ENCODE measurements at places on chromosomes 5 and 9.

GRCh38 chr5:32390819-32391591 lies 53.5 kb downstream of the ZFR start:
- DNase-seq = no peak

- no peak for DNase-seq
Measured at GRCh38 chr5:32794086-32794485, 83.0 kb downstream of the NPR3 start.

DNA sequence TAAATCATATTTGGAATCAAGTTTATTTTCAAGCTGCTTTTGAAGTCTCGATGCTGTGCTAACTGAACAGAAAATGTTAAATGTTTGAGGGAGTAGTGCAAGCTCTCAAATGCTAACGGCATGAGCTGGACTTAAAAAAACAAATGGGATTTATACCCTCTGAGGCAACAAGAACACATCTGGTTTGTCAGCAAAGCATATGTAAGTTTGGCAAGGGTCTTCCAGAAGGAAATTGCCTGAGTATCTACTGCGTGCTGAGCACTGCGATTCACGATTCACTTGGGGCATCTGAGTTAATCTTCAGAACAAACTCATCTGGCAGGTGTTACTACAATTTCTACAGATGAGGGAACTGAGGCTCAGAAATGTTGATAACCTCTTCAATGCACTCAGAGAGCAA lies 98.4 kb upstream of the C9orf72 start:
- DNase-seq = no peak

GRCh38 chr9:131049829-131050715 lies 41.1 kb downstream of the LAMC3 start:
- DNase-seq = no peak

- no peak for DNase-seq
Measured at GRCh38 chr5:74918232-74918669, 52.1 kb upstream of the FAM169A start.

- no peak for DNase-seq
Measured at GRCh38 chr9:112332674-112332976, 794 bp downstream of the PTBP3 start.

DNA sequence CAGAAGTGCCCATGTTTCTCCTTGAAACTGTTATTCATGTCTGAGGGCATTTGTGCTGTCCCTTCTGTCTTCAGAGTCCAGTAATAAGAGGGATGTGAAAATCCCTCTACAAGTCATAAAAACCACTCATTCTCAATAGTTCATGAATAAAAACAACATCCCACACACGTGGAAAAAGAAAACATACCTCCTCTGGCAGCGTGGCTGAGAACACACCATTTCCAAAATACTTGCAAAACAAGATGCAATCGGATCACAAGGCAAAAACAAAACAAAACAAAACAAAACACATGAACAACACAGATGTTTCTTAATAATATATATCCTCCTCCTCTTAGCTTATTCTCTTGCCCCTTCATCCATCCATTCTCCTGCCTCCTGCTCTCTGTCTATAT lies 71.0 kb upstream of the EQTN start:
- no peak for DNase-seq

DNA sequence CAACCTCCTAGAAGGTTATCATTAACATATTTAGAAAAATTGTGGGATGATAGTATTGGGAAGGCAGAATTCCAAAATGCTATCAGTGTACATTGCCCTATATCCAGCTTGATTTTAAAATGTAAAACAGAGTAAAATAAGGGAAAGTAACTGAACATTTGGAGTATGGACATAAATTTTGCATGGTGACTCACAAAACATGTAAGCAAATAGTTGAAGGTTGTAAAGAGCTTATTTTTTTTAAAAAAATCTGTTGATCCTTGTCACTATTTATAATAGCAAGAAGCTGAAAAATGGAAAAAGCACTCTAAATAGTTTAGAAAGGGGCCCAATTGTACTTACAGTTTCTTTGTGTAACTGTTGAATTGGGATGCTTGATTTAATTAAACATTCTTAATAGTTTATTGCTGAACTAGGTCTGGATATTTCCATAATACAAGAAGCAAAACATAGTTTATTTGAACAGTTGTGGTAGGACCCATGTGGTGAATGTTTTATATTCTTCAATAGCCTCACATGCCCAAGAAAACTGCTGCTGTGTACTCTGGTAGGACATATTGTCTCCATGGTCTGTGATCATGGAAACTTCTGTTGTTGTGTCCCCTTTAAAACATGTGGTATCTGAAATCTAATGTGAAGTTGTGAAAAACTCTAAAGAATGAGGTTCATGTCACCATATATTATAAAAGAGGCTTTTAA lies 82.4 kb downstream of the NNT start:
- DNase-seq = no peak

DNA sequence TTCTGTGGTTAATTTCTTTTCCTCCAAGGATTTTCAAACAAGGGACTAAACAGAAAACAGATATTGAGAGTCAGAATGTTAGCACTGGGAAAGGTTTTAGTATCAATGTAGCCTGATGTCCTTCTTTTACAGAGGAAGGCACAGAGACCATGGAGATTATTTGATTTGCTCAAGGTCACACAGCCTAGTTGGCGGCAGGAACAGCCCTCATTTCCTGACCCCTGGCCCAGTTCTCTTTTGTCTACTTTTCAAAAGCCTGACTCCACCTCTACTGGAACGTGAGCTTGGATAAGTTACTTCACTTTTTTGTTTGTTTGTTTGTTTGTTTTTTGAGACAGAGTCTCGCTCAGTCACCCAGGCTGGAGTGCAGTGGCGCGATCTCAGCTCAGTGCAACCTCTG lies 6.6 kb upstream of the NRG2 start:
- DNase-seq = no peak

DNA sequence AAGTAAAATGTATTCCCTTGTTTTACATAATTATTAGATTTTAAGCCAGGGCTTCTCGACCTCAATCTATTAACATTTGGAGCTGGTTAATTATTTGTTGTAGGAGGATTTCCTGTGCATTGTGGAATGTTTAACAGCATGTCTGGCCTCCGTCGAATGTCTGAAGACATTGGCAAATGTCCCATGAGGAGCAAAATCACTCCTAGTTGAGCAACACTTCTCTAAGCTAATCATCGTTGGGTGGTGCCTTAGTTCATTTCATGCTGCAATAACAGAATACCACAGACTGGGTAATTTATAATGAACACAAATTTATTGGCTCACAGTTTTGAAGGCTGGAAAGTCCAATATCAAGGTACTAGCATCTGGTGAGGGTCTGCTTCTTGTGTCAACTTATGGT lies 13.4 kb upstream of the VPS13A start:
- DNase-seq = no peak

DNA sequence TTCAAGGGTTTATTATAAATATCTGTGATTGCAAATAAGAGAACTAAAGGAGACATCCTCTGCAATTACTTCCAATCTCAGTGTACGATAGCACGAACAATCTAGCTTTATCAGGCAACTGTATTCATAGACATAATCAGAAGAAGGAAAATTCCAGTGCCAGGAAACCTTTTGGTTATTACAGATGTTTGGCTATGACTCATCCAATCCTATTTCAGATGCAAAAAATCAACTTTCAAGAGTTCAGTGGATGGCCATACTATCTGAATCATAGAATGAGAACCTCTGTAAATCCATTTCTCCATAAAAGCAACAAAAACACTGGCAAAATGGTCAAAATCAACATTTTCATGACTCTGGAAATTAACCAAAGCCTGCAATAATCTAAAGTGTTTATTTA lies 37.9 kb downstream of the GAS1 start:
- no peak for DNase-seq

DNA sequence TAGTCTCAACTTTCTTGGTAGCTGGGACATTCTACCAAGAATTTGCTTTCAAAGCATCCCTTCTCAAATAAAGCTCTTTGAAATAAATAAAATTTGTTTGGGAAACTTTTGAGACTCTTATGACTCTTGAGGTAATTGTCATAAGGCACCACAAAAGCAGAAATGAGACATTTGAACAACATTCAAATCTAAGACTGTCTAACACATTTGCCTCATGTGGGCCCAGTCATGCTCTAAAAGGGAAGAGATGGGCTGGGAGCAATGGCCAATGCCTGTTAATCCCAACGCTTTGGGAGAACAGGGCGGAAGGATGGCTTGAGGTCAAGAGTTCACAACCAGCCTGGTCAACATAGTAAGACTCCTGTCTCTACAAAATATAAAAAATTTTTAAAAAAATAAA lies 26.4 kb downstream of the SLC31A2 start:
- no peak for DNase-seq

GRCh38 chr5:35838370-35839042 lies 18.2 kb upstream of the IL7R start:
- DNase-seq = peak; percentile 43
